ENCODE measurements at places on chromosomes 3 and 15.

DNA sequence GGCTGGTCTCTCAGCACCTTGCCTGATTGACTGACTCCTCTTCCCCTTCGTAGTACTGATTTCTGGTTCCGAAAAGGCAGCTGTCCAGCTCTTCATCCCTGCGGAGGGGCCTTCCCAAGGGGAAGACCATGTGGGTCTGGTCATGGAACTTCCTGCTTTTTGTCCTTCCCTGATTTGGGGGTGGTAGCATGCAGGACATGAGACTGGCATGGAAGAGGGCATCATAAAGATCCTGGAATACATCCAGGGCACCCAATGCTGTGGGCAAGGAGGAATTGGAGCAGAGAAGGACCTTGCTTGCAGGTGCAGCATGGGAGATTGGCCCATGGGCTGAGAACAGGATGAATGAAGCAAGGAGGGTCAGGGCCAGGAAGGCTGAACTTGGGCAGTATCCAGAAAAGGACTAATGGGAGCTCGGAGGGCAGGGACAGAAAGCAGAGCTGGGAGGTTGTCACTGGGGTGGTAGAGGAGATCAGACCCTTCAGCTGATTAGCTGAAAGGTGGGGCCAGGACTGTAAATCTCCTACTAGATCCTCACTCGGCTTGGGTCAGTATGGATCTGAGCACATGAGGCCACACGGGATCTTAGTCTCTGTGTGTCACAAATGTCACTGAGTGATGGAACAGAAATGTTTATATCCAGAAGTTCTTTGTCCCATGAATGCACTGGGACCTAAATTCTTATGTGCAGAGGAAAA is 59.5 kb downstream of the AMOTL2 start:
- DNase-seq = no peak

GRCh38 chr3:37170060-37170459 is 4.3 kb downstream of the LRRFIP2 start:
- DNase-seq = no peak

GRCh38 chr15:62782071-62782841 is 260.3 kb upstream of the TPM1 start:
- no peak for DNase-seq

DNA sequence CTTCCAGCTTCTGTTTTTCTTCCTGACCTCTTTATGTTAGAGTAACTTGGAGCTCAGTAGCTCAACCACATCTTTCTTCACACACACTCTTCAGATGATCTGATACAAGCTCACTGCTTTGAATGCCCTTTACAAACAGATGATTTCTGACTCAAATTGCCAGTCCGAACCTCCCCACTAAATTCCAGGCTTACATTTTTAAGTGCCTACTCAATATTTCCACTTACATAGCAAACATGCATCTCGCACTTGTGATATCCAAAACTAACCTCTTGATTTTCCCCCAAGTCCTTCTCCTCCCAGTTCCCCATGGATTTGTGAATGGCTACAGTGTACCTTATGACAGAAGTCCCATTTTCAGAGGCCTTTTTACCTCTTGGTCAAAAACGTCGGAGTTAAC is 139.1 kb downstream of the GBE1 start:
- DNase-seq = no peak

DNA sequence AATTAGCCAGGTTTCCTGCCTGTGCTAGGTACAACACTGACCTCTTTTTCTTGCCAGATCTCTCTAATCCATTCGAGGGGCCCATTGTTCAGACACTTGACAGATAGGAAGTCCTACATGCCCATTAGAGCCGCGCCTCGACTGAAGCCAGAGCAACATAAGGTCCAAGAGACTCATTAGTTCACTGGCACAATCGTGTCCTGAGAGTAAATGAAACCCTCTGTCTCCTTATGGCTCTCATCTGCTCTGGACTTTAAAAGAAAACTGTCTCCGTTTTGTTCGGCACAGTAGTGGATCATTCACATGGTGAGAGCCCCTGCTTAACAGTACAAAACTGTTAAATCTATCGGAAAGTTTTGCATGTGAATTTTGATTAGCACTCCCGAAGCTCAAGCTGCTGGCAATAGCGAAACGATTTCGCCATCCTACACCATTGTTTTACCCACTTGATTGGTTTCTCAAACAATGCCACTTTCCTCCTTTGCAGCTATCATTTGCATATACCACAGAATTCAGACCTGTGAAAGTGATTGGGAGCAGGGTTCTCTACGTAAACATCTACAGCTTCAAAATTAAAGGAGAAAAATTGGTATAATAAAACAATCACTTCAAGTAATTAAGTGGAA is 19.0 kb upstream of the C15orf61 start:
- DNase-seq = no peak

DNA sequence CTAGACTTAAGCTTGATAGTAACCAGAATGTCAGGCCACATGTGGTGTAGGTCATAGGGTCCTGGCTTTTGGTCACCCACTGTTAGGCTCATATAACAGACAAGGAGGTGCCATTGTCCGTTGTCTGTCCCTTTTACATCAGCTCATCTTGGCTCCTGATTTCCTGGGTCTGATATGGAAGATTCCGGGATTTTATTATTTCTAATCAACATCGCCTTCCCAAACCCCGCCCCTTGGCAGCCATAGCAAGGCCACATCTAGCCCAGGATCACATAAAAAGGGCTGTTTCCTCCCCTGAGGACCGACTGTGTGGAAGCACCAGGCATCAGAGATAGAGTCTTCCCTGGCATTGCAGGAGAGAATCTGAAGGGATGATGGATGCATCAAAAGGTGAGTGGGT is at the start of gene TGM4:
TSS of gene TGM4 (plus strand) at position 301 of the 400 bp plus-strand sequence. CDS start at position 372, 71 bp downstream.
- no peak for DNase-seq

DNA sequence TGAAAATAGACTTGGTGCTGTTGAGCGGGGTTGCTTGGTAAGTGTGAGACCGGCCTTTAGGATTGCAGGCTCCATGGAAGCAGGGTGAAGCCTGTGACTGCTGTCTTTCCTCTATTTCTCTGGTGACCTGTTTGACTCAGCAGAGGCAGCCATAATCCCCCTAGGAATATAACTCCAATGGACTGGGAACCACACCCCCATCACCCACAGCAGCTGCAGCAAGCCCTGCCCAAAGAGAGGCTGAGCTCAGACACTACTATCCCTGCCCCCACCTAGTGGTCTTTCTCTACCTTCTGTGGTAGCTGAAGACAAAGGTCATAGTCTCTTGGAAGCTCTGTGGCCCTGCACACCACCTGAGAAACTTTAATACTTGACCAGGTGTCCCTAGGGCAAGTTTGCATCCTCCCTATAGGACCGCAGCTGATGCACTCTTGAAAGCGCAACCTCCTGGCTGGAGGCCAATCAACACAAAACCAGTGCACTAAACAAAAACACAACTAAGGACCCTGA is 133.6 kb upstream of the MRPL3 start:
- no peak for DNase-seq

DNA sequence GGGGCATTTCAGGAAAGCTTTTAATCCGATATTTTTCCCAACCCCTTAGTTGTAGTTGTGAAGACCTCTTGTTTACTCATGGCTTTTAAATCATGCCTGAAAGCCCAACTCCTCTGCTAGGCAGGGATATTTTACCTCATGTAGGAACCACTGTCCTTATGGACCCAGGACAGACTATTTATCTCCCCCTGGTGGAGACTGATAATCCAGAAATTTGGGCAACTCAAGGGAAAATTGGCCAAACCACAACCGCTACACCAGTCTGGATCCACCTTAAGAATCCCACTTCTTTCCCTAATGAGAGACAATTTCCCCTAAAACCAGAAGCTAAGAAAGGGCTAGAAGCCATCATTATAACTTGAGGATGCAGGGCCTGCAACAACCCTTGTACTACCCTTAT is 248.1 kb upstream of the STAC start:
- no peak for DNase-seq

GRCh38 chr3:175356899-175357324 is 497.8 kb downstream of the NAALADL2 start:
- no peak for DNase-seq

DNA sequence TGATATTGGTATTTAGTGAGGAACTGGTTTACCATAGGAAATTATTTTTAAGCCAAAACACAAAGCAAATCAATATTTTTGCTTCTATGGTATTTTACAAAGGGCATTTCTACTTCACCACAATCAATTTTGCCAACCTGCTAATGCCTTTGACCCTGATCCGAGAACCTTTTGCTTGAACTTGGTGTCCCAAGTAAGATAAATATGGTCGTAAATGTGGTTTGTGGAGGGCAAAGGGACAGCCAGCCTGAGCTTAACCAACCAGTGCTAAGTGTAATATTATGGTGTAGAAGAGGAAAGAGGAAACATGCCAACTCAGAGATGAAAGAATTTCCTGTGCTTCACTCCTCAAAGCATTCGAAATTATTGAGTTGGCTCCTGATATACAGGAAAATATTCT is 148.4 kb downstream of the C3orf38 start:
- DNase-seq = no peak

DNA sequence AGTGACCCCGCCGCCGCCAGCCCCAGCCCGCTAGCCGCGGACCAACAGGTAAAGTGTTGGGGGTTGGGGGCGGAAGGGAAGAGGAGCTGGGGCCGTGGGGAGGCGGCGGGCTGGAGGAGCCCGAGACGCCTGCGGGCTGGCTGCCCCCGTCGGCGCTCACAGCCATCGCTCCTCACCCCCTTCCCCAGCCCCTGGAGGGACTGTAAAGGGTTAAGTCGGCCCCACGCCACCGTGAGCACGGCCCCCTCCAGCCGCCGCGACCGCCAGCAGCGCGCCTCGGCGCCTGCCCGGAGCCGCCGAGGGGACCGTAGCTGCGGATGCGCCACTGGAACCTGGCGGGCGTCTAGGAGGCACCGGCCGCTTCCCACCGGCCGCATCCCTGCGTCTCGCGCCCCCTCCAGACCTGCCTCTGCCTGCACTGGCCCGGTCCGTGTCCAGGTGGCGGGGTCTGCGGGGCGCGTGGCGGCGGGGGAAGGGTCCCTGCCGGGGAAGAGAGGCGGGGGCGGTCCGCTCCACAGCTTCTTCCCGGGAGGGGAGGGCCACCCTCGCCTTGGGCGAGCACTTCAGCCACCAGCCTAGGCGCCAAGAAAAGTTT is 522 bp downstream of the MED12L start:
- no peak for DNase-seq

GRCh38 chr15:97745481-97746071 is 214.9 kb upstream of the ARRDC4 start:
- DNase-seq = no peak

DNA sequence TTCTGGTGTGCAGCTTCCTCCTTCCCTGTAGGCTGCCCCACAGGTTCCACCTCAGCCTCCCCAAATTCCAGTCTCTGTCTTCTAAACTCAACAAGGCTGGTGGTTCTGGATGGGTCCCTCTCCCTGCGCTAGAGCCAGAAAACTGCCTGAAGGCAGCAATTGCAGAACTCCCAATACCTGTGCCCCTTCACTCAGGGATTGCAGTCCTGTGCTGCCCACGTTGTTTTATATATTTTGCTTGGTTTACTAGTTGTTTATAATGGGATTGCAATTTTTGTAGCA is 14.8 kb upstream of the NPTN start:
- no peak for DNase-seq

DNA sequence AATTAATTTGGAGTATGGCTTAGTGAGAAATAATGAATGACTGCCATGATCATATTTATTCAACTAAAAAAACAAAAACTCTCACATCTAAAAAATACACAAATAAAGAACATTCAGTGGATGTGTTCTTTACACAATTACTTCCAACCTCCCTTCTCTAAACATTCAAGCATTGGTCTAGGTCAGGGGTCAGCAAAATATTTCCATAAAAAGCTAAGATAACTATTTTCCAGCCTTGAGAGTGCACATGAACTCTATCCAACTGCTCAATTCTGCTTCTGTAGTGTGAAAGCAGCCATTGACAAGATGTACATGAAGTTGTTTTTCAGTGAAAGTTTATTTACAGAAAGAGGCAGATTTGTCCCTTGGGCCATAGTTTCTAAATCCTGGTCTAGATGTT is 406.3 kb downstream of the MAGI1 start:
- no peak for DNase-seq

DNA sequence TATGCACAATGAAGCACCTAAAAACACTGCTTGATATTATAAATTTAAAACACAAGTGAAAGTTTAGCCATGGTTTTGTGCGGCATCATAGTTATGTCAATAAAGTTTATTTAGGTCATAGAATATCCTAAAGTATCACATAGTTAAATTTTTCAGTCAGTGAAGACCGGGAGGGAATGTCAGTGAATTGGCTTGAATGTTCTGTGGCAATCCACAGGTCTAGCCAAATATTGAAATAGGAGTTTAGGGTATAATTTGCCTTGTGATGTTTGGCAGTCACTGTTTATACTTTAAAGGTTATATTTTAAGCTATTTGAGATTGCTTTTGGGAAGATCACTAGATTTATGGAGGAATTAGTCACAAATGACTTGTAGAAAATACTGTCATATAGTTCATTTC is 79.7 kb upstream of the FLNB start:
- DNase-seq = no peak

- DNase-seq = no peak
Observed at GRCh38 chr3:33773637-33774036, 24.8 kb upstream of the PDCD6IP start.

GRCh38 chr3:69463531-69463930 is 77.6 kb upstream of the FRMD4B start:
- DNase-seq = no peak

DNA sequence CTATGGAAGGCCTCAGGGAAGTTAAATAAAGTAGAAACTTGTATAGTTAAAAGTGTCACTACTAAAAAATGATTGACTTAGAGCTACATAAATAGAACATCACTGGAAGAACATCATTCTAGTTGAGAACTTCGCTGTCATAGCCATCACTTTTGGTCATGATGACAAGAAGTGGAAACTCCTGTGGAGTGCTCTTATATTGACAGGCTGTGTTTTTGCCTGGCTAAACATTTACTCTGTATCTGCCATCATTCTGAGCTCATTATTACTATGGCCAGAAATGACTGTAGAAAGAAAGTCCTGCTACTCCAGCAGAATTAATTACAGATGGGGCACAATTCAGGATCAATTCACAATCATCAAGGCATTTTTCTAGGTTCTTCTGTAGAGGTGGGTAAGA is 165.1 kb upstream of the GOLIM4 start:
- DNase-seq = no peak

GRCh38 chr3:133369068-133369440 is 30.8 kb upstream of the BFSP2 start:
- DNase-seq = no peak

- DNase-seq = no peak
Observed at GRCh38 chr3:12371525-12372140, 82.8 kb downstream of the PPARG start.

DNA sequence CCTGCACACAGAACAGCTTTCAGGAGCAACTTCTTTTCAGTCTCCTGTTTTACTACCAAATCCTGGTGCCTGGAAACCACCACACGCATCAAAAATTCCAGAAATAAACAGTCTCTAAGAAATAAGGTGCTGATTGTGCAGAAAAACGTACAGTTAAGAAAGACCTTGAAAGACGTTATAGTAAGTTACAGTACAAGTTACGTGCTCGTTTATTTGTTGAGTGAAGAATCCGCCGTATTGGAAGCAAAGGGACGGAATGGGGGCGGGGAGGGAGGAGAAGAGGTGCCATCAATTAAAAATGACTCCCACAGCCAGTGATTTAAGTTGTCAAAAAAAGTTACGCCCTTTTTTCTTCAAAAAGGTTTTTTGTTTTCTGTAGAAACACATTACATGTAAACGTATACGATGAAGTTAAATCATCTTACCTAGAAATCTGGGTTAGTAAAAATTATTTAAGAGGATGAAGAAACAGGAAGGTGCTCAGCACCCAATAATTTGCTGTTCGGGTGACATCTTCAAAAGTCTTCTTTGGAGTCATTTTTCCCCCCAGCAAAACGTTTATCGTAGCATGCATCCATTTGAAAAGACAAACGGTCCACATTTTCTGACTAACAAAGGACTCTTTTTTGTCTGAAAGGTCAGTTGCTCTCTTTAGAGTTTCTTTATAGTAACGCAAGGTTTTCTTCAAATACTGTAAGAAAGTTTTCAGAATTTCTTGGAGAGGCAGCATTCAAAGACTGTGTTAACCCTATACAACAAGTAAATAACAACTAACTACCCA is 782 bp upstream of the UACA start:
- no peak for DNase-seq
